Heart left ventricle (tissue), 16 donors: ENCODE measurements at places on chromosomes 16 and 17. TPM values are rescaled to one million over a fixed set of nuclear protein-coding genes. Genes with fewer than 3 reads are reported as not detected.

VMO1 gene
- 0.48 TPM for total RNA-seq

CLTC gene
- total RNA-seq: 144 TPM

DNA sequence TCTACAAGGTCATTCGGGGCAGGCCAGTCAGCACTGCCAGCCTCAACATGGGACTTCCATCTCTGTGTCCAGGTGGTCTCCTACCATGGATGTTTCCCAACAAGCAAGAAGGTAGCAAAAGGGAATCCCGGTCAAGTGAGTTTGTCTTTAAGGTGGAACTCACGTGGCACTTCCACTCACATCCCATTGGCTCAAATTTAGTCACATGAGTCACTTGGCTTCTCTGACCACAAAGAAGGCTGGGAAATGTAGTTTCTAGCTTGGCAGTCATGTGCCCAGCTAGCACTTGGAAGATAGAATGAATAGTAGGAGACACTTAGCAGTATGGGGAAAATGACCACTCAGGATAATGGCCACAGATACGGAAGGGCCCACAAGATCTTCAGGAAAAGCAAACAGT, 106.6 kb downstream of the AIPL1 start:
- no peaks in the 10 kb centered on the region for H3K36me3 ChIP-seq
- H3K27ac ChIP-seq: peak overlapping the region; percentile 78
- no peaks in the 10 kb centered on the region for H3K27me3 ChIP-seq
- no peak overlapping the region for H3K4me3 ChIP-seq

- peaks cover 67% of the 10 kb centered on the region for H3K36me3 ChIP-seq
- no peaks in the 10 kb centered on the region for H3K4me1 ChIP-seq
- DNase-seq: no peak
- H3K4me3 ChIP-seq: no peak overlapping the region
Observed at GRCh38 chr17:58722696-58723095, 30.3 kb downstream of the RAD51C start.

- no peak overlapping the region for H3K4me3 ChIP-seq
- H3K27ac ChIP-seq: no peak overlapping the region
Observed at GRCh38 chr16:66873685-66874055, 6.6 kb upstream of the PDP2 start.
